GM13976 (cell line): ENCODE measurements at places on chromosomes 13 and 19.

- no peak for DNase-seq
These were observed 5.0 kb downstream of the ERFL start for GRCh38 chr19:41923045-41923788.

DNA sequence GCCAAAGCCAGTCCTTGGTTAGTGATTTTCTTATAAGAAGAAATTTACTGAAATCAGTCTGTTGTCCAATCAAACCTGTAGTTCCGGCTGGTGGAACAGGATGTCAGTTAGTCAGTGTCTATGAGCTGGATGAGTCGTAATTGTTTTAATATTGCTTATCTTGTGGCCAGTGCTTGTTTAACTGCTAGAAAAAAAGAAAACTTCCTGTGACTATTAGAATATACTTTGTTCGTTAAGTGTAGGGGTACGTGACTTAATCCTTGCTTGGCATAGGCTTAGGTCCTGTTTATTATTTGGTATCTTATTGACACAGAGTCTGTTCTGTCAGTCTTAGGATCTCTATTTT is 1484.8 kb upstream of the MIR17HG start:
- DNase-seq: no peak

DNA sequence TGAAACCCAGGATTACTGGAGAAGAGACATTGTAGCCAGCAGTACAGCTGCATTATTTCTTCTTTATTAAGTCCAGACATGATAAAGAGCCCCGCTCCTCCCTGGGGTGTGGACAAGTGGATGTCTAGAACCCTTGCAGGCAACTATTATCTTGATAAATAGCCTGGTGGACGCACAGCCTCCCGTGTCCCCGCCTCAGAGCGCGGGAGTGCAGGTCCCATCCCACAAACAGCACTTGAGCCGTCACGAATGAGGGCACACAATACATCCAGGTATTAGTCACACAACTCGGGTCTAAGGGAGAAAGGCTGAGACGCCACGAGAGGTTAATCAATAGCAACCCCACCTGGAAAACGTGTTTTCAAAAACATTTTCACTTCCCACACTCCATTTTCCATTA is 213.2 kb upstream of the SOX1 start:
- DNase-seq: no peak

DNA sequence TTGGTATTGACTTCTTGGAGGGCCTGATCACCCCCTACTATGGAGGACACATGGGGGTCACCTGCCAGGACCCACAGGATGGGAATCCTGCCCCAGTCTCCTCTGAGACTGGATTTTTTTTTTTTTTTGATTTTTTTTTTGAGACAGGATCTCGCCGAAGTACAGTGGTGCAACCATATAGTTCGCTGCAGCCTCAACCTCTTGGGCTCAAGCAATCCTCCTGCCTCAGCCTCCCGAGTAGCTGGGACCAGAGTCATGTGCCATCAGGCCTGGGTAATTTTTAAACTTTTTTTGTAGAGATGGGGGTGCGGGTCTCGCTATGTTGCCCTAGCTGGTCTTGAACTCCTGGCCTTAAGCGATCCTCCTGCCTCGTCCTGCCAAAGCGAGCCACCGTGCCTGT is 14.2 kb upstream of the ADGRE5 start:
- no peak for DNase-seq

DNA sequence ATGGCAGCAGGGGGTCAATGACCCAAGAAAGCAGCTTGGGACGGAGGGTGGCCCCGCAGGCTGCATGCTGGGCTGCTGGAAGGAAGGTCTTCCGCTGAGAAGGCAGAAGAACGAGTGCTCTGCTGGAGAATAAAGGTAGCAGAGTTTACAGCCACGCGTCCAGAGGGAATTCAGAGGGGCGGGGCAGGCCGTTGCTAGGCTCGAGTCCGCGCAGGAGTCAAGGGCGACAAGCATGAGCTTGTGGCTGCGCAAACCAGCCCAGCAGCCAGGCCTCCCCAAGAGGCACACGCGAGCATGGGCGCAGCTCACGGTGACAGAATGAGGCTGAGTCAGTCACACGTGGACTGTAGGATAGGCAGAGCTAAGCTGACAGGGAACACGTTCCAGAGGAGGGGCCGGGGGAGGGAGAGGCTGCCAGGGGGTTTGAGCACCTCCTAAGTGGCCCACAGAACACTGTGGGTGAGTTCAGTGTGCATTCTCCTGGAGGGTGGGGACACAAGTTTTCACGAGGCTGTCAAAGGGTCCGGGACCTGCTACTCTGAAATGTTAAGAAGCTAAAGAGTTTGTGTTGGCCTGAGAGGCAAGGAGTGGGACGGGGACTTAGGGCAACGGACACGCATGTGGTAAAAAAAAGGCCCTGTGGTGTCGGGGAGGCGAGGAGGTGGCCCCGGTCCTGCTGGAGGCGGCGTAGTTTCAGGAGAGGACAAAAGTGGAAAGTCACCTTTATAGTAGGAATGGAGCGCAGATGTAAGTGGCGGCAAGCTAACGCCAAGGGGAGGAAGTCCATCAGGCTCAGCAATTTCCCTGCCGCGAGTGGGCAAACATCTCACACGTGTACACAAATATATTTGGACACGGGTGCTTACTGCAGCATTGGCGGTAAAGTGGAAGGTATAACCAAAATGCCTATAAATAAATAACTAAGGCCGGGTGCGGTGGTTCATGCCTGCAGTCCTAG is 17.7 kb downstream of the RFX2 start:
- no peak for DNase-seq

DNA sequence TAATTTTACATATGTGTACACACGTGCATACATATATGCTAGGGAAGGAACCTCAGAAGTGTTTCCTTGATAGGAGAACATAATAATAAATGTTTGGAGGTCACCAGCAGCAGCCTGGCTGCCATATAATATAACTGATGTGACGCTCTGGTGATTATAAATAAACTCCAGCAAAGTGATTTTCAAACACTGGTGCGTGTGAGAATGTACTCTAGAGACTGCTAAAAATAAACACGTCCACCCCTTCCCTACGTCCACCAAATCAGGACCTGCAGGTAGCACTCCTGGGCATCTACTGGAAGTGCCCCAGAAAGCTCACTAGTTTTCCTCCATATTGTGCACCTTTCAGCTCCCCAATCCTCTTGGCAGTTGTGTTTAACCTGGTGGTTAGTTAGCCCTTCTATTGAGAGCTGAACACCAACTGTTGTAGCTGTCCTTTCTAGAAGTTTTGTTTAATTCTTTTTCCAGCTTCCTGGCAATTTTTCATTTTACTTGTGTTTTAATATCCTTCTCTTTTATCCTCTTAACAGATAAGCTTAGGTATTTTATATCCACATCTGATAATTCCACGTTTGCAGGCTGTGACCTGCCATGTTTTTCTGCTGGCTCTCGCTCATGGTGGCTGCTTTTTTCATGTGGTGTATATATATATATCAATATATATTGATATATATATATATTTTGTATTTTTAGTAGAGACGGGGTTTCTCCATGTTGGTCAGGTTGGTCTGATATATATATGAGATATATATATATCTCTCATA is 13.0 kb downstream of the OPA3 start:
- DNase-seq: no peak

- no peak for DNase-seq
These were observed 13.5 kb upstream of the PDCD5 start for GRCh38 chr19:32567486-32567885.

- no peak for DNase-seq
These were observed 60.2 kb downstream of the GGACT start for GRCh38 chr13:100528353-100528752.

DNA sequence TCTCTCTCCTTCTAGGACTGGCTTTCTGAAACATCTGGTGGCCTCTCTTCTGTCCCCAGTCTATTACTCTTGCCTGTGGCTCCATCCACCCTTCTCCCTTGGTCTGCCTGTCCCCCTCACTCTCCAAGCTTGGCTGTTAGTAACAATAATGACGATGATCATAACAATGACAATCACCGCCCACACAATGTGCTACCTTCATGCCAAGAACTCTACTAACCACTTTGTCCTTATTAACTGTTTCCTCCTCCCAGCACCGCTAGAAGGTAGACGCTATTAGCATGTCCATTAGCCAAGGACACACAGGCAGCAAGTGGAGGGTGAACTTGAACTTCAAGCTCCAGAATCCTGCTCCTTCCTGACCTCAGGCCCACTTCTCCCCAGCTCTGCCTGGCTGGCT is 2.7 kb downstream of the GYS1 start:
- no peak for DNase-seq

DNA sequence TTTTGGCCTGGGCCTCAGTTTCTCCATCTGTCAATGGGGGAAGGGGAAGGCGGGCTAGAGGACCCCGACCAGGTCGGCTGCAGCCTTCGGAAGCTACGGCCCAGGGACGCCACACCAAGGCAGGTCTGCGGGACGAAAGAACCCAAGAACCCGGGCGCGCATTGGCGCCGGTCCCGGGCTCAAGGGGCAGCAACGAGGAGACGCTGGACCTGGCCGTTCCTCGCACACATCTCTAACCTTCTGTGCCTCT is 739 bp upstream of the ILF3 start:
- no peak for DNase-seq

DNA sequence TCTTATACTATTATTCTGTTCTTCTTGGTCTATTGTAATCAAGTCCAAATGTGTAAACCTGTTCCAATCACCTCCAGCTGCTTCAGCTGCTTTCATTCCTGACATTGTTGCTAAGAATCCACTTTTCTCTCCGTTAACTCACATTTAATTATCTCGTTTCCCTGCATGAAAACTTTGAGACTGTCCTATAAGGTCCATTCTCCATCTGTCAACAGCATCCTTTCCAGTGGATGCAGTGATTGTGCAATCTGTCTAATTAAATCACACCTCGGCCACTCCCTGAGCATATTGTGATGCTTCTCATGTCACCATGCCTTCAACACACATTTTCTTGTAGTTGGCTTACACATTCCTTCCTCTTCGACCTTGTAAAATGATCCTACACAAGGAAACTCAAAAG is 1626.9 kb upstream of the SLC10A2 start:
- no peak for DNase-seq

GRCh38 chr19:16161840-16162239 is 11.5 kb downstream of the CIB3 start:
- DNase-seq: no peak

GRCh38 chr13:98171900-98172589 is 5.0 kb downstream of the RNF113B start:
- DNase-seq: no peak

- DNase-seq: peak; percentile 80
These were observed 16.1 kb upstream of the RASA3 start for GRCh38 chr13:114148521-114148855.

- no peak for DNase-seq
These were observed 13.8 kb upstream of the ZNF724 start for GRCh38 chr19:23263870-23264590.

DNA sequence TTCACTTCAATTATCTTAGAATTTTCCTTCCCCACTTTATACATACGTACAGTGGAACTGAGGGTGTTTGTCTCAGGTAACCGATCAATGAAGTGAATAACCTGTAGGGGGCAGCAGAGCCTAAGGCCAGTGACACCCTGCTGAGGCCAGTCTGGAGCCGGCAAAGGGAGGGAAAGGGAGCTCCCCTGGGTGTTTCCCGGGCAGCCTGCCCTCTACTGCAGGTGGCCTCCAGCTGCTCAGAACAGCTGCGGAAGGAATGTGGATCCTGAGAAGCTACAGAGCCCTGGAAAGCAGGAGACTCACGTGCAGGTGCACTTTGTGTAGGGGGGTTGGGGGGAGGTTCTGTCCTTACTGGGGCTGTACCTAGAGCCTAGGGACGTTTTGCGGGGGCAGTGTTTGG is 832 bp upstream of the ZNF491 start:
- DNase-seq: peak; percentile 85

DNA sequence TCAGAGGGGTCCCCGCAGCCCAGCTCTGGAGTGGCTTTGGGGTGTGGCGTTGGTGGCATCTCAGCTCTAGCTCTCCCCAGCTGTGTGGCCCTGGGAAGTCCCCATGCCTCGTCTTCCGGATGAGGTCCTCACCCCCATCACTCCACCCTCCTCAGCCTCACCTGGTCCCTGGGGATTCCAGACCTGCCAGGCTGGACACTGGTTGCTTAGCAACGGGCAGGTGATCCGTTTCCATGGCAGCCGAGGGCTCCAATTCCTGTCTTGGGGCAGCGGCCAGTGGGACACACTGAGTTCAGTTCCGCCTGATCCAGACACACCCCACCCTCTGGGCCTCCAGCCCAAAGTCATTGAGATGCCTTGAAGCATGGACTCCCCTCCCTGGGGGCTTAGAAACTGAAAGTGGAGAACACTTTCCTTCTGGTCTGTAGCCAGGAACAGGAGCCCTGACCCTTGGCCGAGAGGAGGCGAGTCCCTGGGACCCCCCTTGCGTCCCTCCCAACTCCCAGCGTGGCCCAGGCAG is 7.7 kb upstream of the MISP start:
- peak; percentile 69 for DNase-seq

- peak; percentile 22 for DNase-seq
These were observed 3.7 kb upstream of the ZNF329 start for GRCh38 chr19:58154287-58154678.

DNA sequence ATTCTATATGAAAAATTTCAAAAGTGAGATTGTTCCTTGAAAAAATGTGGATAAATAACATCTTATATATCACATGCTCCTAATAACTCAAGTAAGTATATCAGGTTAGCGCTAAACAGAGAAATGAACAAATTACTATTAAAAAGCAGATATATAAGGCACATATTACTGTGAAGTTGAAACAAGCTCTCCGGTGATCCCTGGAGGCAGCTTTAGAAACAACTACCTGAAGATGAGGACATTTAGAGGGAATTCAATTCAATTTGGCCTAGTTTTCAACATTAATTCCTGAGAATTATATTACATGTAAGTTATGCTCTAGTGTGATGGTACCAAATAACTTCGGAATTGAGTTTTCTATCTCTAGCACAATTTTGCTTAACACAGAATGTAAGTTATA is 1373.6 kb upstream of the SPRY2 start:
- DNase-seq: no peak

DNA sequence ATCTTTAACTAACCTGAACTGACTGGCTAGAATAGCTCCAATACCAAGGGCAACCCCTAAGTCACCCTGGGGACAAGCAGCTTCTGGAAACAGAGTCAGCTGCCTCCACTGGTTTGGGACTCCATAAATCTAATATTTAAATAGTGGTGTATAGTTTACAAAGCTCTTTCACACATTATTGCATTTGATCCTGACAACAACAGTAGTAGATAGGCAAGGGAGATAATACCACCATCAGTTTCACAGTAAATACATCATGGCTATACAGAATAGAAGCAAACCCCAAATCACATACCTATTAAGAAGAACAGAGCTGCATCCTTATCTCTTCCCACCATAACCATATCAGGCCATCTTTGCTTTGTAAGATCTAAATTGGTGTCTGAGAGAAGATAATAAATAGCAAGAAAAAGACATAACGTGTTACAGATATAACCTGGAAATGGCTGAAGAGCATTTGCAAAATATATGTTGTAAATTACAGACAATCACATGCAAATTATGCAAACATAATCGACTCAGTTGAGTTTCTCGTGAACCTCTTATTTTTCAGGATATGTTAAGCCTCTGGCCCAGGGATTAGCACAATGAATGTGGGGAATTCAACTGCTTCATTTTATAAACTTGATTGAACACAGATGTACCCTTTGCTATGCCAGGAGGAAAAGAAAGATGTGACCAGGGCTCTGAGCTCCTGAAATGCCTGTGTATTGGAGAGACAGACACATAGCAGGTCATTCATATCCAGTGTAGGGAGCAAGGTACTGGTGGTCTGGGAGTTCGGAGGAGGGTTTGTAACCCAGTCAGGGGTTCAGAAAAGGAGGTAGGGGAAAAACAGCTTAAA is 142.5 kb downstream of the SLC7A1 start:
- DNase-seq: no peak
